Mononuclear cell (primary cell): ENCODE measurements at places on chromosomes 6 and 20. TPM values are rescaled to one million over a fixed set of nuclear protein-coding genes. Genes with fewer than 3 reads are reported as not detected.

The TP53TG5 gene
- total RNA-seq = under 0.01 TPM

The PTGIS gene
- under 0.01 TPM for total RNA-seq

The DAAM2 gene
- under 0.01 TPM for total RNA-seq

The SLC17A2 gene
- total RNA-seq = not detected

The PTK6 gene
- 0.52 TPM for total RNA-seq

The SLC25A27 gene
- 0.10 TPM for total RNA-seq

The SLCO4A1 gene
- 0.73 TPM for total RNA-seq

The PREX1 gene
- total RNA-seq = 128 TPM

The B3GAT2 gene
- not detected for total RNA-seq

The PLTP gene
- total RNA-seq = 1.4 TPM
